AG10803 (cell line): ENCODE measurements at places on chromosomes 5 and 9.

DNA sequence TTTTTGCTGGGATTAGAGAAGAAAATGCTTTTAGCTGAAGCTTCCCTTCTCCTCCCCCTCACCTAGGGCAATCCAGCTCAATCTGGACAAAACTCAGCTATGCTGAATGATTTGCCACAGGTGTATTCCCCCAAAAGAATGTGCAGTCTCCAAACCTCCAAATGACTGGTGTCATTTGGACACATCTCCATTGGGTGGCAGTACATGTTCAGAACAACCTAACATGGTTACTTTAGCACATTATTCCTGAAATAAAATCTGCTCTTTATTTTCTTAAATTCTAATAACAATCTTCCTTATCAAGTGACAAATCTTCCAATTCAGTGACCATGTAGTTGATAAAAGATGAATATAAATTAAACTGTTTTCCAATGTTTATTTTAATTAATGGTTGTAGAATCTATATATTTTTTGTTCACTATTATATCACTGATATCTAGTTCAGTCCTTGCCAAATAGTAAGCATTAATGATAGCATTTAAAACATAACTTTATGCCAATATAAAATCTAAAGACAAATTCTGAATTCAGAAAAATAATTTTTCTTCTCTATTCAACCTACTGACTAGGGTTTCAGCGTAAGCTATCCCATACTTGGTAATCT is 61.3 kb upstream of the MOCS2 start:
- peak; percentile 56 for DNase-seq

GRCh38 chr5:103174147-103174546 is 54.0 kb downstream of the PPIP5K2 start:
- DNase-seq, result no peak

DNA sequence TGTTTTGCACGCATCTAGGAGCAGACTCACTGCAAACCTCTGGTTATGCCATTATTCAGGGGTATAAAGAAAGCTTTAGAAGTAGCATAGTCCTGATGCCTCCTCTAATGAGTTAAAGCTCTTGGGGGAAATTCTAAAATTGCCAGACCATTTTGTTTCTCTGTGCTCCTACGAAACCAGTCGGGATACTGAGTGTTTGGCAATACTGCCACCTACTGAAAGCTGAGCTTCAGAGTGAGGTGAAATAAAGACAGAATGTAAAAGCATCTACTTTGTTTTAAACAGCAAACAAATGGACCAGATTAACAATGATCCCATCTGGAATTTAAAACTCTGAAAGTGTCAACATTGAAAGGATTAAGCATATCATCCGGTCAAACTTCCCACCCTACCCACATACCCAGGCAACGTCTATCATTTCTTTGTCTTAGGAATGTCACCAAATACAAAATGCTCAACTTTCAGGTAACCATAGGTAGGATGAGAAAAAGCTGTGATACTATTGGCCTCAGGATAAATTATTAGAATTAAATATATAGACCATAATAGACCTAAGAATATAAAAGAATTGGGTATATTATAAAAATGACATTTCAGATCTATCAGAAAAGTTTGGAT is 77.8 kb upstream of the SHISAL2B start:
- DNase-seq, result peak; percentile 53

DNA sequence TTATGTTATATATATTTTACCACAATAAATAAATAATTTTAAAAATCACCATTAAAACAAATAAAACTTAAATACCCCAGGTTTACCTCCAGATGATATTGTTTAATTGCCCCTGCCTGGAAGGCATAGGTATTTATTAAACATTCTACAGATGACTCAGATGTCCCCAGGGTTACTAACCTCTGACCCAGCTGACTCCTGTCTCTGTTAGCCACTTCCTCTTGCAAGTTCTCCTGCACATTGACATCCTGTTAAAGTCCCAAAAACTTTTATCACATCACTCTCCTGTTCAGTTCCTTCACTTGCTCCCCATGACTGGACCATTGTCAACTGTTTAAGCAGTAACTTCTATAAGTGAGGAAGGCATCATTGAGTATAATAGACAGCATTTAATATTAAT is 37.0 kb upstream of the RAB3C start:
- no peak for DNase-seq

DNA sequence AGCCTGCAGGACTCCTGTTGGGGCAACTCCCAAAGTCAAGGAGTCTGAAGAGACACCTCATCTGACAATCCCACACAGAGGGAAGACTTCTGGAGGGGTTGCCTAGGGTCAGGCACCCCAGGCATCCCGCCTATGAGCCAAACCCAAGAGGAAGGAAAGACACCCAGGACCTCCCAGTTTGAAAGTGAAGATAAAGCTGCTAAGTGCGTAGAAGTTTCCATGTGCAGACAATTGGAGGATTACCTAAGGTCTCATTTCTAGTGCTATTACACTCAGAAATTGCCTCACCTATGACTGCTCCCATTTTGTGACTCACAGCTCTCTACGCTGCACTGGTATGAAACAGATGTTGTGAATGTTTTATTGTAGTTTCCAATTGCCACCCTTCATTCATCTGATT is 322.9 kb downstream of the SLIT3 start:
- DNase-seq, result peak; percentile 82

DNA sequence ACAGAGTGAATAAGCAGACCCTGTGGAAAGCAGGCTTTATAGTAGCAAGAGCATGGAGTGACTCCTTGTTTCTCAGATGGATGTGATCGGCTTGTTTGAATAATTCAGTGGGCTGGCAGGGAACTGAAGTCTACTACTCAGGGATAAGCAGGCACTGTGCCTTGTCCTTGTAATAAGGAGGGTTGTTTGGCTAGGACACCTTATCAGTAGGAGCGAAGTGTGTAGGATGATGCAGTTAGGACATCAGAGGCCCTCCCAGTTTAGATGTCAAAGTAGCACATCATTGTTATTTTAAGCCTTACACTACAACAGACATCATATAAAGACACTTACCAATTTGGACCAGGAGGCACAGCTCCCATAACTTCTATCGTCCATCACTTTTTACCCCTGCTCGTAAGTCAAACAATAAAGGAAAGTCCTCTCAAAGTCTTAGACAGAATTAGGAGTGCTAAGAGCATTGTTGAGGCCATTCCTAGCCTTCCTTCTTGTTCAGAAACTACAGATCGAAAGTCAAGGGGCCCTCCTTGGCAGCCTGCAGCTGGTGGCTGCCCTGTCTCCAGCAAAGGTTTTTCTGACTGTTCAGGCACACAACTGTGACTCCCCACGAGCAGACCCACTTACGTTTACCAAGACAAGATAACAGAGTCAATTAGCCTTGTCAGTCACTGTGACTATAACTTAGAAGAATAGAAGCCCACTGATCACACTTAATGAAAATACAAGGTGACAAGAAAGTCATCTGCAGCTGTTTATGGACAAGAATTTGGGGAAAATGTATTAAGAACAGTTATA is 218.6 kb downstream of the SNX18 start:
- DNase-seq, result no peak

GRCh38 chr5:98401656-98402055 is 371.8 kb upstream of the RGMB start:
- peak; percentile 85 for DNase-seq

- no peak for DNase-seq
Observed at GRCh38 chr5:152551061-152551460, 146.0 kb upstream of the NMUR2 start.

DNA sequence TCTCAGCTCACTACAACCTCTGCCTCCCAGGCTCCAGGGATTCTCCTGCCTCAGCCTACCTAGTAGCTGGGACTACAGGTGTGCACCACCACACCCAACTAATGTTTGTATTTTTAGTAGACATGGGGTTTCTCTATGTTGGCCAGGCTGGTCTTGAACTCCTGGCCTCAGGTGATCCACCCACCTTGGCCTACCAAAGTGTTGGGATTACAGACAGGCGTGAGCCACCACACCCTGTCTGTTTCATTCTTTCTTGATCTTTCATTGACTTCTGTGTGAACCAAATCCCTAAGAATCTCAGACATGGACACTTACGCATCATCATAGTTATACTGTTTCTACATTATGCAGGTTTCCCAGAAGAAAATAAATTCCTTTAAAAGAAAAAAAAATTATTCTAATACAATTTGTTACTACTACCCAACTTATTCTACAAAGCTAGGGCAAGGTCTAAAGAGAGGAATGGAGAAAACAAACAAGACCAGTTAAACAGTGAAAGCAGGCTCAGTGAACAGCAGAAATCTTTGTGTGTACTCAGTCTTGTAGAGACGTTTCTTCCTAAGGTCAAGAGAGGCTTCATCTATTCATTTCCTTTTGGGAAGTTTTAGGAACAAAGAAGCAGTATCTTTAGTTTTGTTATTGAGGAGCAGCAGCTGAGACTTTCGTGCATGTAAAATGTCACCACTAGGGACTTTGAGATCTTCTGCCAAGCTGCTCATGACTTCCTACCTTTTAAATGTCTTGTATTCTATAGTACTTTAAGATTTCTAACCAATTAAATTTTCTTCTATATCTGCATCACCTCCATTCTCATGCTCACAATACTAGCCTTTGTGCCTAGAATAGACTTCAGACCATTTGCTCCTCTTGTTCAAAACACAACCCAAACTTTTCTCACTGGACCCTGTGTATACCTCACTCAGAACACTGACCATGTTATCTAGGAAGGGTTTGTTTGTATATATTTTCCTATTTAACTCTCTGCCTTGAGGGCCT is 5.6 kb upstream of the HMGCR start:
- no peak for DNase-seq

GRCh38 chr9:84808416-84808815 is 138.9 kb downstream of the NTRK2 start:
- DNase-seq, result no peak

DNA sequence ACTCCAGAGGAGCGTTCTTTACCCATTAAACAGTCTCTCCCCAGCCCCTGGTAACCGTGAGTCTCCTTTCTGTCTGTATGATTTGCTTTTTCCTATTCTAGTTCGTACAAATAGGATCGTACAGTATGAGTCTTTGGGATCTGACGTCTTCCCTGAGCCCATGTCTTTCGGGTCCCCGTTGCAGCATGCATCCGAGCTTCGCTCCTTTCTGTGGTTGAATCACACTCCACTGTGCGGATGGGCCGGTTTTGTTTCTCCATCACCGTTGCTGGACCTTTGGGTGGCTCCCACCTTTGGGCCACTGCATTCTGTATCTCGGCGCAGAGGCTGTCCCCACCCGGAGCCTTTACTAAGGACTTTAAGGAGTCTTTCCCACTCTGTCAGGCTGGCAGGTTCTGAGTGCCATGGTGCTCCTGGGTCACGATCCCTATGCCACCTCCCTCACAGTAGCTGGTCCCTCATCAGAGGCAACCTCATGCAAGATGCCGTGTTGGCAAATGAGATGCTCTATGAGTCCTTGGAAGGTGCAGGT is 145.7 kb upstream of the COL5A1 start:
- no peak for DNase-seq

- DNase-seq, result peak; percentile 12
Observed at GRCh38 chr5:127723571-127723970, 20.4 kb downstream of the CCDC192 start.

- no peak for DNase-seq
Observed at GRCh38 chr9:71736236-71736635, 32.1 kb downstream of the CEMIP2 start.

GRCh38 chr9:130245474-130245873 is 20.1 kb upstream of the HMCN2 start:
- no peak for DNase-seq

- no peak for DNase-seq
Observed at GRCh38 chr5:139976703-139977102, 66.4 kb downstream of the NRG2 start.

DNA sequence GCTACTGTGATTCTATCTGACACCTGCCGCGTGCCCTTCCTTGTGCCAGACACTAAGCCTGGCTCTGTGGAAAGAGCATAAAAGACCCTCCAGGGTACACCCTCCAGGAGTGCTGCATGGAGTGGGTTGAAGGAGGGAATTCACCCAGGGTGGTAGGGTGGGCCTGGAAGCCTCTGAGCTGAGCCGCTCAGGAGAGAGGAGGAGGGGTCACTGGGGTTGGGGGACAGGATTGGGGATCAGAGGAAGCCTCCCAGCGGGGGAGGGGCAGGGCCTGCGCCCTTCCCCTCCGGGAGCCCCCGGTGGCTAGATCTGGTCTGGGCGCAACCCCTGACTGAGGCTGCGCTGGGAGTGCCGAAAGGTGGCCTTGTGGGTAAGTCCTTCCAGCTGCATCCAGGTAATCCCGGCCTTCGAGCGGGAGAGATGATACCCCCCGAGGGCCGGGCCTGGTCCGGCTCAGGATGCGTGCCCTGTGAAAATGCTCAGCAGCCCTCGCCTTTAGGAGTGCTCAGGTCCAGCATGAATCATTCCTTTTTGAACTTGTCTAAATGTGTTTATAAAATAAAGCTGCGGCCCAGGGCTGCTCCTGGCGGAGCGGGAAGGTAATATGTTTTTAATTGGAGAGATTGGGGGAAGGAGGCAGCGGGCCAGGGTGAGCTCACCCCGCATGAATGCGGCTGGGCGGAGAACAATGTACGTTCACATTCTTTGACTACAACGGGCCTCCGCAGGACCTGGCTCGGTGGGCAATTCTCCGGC is 118.1 kb upstream of the SMIM23 start:
- peak; percentile 71 for DNase-seq

DNA sequence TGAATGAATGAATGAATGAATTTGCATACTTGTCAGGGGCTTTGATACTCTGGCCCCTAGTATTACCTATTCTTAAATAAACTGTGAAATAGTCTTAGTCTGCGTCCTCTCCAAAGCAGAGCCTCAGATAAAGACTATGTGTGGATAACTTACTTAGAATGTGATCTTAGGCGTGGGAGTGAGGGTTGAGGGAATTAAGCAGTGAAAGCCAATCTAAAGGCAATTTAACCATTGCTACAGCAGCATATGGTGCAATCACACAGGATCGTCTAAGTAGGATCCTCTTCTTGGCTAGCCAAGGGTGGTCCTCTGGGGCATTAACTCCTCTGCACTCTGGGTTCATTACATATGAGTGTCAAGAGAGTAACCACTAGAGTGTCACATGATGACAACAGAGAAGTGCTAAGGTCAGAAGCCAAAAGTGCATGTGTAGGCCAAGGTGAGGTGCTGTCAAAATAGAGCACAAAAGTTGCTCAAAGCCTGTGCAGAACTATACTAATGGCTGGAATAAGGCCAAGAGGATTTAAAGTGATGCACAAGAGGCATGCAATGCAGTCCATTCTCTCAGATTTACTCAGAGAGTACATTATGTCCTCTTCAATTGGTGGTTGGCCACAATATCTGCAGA is 274.4 kb upstream of the SEMA6A start:
- no peak for DNase-seq

DNA sequence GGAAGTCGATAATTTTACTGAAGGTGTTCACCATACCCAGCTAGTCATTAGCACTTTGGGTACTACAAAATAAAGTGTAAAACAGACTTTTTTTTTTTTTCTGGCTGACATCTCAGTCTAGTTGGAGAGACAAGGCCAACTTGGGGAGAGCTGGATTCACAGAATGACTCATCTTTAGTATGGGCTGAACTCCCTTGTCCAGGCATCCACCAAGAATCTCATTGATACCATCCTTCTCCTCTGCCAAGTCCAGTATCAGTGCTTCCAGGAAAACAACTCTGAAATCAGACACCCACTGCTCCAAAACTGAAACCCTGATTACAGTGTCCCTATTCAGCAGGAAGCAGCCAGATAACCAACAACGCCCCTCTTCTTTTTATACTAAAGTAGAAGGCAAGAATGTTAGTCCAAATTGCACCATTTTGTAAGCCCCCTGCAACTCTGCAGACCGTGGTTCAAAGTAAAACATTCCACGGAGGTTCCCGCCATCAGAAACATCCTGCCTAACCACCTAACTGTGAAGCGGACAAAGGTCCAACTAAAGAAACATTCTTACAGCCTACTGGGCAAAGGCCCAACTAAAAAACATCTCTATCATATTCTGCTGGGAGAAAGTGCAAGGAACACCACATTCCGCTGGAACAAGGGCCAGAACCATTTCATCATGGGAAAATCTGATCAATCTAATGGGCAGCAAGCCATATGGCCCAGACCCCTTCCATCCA is 728.2 kb downstream of the BRINP1 start:
- DNase-seq, result peak; percentile 41
